Caco-2 (cell line): ENCODE measurements at places on chromosomes 11 and 22. TPM values are rescaled to one million over a fixed set of nuclear protein-coding genes. Genes with fewer than 3 reads are reported as not detected.

CCDC134 gene
- 24.3 and 24.8 TPM in 2 replicates for total RNA-seq

OR4A16 gene
- not detected in 2 replicates for total RNA-seq

DNA sequence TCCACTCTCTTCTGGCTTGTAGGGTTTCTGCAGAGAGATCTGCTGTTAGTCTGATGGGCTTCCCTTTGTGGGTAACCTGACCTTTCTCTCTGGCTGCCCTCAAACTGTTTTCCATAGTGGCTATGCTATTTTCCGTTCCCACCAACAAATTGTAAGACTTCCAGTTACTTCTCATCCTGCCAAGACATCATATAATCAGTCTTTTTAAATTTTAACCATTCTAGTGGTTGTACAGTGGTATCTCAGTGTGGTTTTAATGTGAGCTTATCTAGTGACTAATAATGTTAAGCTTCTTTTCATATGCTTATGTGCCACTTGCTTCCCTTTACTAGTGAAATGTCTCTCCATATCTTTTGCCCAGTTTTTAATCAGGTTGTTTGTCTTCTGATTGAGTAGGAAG lies 13.6 kb upstream of the TRIM29 start:
- DNase-seq: no peak

MMP12 gene
- not detected in 2 replicates for total RNA-seq

MADD gene
- total RNA-seq: 63.8 and 65.9 TPM in 2 replicates

KDM4E gene
- total RNA-seq: not detected in 2 replicates

DNA sequence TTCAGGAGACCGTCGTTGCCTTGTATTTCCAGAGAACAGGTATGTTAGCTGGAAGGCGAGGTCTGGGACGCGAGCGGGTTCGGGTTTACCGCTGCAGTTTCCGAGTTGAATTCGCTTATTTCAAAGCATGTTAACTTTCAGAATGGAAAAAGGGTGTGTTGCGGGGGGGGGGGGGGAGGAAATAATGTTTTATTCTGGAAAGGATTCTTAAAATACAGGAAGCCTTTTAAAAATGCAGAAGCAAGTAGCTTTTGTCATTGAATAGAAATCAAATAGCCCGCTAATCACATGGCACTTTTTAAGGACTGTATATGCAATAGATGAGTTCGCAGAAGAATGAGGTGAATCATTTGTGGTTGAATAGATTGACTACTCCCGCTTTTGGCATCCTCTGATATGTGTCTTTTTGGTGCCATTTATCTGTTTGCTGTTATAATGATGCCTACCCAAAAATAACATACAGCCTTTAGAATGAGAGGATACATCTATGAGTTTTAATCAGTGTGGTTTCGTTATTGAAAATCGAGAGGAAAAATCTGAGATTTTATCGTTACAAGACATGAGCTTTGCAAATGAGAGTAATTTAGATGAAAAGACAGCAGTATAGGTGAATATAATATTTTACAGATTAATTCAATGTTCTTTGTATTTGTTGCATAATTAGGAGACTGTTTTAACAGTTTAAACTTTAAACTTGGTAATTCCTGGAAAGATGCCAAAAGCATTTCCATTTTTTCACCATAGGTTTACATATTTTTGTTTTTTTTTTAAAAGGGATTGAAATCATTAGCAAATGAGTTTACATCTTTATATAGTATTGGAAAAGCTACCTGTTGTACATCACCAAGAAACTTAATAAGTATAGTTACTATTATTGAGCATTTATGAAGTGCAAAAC lies 1.7 kb downstream of the PDE3B start:
- DNase-seq: no peak

LRRC75B gene
- 18.6 and 20.4 TPM in 2 replicates for total RNA-seq

GRCh38 chr11:2443881-2444820 lies at the start of gene TRPM5:
TSS of gene TRPM5 (minus strand) at chr11:2444514. CDS start at chr11:2423036, 21,478 bp downstream.
- no peak for DNase-seq

DNA sequence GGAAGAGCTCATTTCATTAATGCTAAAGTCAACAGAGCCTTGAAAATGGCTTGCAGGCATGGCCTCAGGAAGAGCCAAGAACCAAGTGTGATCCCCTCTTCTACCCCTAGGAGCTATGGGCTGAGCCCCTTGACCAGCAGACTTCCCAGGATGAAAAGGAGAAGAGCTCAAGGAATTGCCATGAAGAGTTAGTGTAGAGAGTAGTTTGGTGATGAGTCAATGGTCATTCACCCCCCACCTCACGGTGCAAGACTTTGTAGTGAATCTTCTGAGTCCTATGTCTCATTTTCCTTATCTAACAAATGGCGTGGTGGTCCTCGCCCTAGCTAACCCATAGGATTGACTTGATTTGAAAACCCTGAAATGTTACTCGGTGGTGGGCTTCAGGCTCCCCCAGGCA lies 422.4 kb upstream of the CADM1 start:
- no peak for DNase-seq

DNA sequence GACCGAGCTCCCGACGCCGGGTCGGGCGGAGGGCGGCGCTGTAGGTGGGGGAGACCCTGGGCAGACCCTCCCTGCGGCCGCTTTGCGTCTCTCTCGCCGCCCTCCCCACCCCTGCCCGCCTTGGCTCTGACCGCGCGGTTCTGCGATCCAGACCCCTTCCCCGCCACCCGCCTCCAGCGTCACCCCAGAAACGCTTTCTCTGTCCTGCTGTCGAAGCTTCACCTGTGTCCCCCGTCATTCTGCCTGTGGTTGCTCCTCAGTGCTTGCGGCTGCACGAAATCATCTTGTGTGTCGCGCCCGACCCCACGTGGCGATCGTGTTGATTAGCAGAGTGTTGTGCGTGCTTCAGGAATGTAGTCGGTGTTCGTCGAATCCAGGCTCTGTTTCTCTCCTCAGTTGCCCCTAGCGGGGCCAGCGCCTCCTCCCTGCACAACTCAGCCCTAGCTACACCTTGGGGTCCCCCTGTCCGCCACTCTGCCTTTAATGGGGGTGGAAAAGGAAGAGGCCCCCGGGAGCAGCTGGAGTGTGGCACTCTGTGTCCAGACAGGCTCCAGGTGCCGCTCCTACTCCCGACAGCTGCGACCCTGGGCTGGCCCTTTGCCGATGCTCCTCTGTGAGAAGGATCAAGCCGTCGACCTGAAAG lies 851 bp downstream of the PTDSS2 start:
- peak; percentile 84 for DNase-seq

YAP1 gene
- total RNA-seq: 207 and 227 TPM in 2 replicates

FOSL1 gene
- 2.7 and 3.9 TPM in 2 replicates for total RNA-seq

DNA sequence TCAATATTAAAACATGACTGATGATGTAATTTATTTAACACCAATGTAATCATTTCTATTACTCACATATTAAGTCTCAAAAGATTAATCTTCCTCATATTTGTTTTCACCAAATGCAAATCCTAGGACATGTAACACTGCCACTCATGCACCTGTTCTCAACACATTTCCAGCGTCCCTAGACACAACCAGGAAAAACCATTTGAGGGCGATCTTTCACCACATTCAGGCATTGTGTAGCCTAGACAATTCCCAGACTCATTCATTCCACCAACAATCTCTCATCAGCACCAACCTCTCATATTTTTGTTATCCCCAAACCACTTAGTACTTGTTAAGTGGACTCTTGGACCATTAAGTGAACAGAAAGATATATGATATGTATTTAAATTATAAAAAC lies 66.1 kb downstream of the SLC36A4 start:
- DNase-seq: no peak

DNA sequence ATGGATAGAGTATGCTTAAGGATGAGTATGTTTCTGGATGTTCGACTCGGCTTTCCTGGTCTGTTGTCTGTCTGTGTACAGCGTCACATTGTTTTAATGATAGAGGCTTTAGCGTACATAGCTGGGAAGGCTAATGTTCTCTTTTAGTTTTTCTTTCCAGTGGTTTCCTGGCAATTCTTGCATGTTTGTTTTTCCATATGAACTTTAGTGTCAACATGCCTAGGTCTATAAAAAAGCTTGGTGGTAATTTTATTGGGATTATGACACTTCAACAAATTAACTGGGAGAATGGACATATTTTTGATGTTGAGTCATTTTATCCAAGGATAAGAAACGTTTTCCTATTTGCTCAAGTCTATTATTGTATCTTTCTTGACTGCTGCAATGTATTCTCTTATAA lies 17.6 kb downstream of the F2 start:
- DNase-seq: no peak

DNA sequence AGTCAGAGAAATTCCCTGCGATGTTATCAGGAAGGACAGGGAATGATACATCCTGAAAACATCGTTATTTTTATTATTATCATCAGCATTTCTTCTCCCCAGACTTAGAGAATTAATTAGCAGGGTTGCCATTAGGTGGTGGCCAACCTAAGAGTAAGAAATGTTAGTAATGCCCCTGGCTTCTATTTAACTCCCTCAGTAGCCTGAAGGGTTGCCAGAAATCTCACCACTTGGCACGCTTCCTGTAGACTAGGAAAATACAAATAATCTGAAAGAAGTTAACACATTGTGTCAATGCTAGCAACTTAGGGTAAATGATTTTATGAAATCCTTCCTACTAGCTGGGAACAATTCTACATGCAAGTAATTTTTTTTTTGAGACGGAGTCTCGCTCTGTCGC lies 45.5 kb downstream of the ENDOD1 start:
- DNase-seq: no peak

- no peak for DNase-seq
These were observed 66.3 kb downstream of the PRDM11 start for GRCh38 chr11:45212566-45213315.

GRCh38 chr11:75383246-75383645 lies 16.1 kb upstream of the RPS3 start:
- no peak for DNase-seq

MAJIN gene
- not detected in 2 replicates for total RNA-seq

DNA sequence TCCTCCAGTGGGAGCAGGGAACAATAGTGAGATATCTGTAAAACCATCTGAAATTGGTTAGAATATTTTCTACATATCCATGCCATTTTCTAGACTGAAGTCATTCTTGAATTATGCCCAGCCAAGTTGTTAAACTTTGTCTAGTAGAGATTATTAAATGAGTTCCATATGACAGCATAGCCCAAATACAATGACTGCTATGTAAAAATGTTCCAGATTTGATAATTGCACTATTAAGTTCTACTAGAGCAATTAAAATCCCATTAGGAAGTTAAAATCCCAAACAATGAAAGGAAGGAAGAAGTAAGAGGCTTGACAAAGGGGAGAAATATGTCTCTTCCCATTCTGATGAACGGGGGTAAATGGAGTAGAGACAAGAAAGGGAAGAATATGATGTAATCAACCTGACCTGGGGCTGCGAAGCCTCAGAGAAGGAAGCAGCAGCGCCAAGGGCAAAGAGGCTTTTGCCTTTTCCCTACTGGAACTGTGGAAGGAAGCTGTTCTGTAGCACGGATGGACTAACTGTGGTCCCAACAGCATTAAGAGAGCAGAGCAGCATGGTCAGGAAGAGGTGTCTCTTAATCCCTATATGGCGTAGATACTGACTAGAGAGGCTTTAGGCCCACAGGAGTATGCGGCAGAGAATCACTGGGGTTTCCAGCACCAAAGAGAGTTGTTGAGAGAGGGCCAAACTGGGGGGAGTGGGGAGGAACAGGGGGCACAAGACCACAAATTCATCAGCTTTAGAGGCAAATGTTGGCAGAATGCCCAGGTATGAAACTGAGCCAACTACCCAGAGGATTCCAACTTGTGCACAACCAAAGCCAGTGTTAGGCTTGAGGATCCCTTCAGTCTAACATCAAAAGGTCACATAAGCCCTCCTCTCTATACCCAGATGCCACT lies 26.7 kb downstream of the RRP8 start:
- DNase-seq: no peak

DNA sequence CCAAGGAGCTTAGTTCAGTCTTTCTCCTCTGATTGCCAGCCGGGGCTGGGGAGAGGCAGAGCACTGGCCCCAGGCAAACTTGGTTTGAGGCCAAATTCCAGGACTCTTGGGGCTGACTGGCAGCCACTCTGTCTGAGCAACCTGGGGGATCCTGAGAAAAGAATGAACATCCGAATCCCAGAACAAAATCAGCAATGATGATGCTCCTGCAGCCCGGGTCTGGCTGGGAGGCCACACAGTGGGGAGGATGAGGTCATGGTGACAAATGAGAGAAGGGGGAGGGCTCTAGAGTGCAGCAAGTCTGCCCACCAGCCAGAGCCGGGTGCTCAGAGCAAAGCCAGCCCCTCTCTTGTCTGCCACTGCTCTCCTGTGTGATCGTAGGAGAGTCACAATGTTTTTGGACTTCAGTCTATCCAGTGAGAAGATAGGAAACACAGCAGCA lies 71.8 kb upstream of the PAX6 start:
- no peak for DNase-seq

- DNase-seq: no peak
These were observed 11.8 kb upstream of the CD59 start for GRCh38 chr11:33747979-33748378.

OR52N4 gene
- total RNA-seq: not detected in 2 replicates

GRCh38 chr22:38860283-38861169 lies 11.5 kb downstream of the CBX6 start:
- no peak for DNase-seq

GRCh38 chr11:37948258-37948657 lies 1350.2 kb upstream of the RAG2 start:
- DNase-seq: no peak

- no peak for DNase-seq
These were observed 15.9 kb downstream of the CYP2D6 start for GRCh38 chr22:42114721-42115120.

DNA sequence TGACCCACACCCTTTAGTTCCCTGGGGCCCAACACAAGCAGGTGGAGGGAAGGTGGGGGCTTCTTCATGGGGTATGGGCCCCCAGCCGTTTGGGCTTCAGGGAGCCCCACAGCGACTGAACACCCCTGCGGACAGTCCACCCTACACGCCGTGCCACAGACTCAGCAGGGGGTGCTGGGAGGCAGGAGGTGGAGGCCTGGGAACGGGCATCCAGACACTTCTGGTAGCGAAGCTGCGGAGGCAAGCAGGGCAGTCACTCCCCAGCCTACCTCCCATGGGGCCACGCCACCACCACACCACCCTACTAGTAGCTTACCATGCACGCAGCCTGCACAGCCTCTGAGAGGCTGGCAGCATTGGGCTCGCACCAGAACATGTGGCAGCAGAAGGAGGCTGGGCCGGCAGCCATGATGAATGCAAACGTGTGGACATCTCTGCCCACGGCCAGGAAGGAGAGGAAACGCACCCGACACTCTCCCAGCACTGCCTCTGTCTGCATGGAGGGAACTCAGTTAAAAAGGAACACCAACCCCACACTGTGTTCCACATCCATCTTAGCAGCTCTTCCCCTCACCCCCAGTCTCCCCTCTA lies 5.3 kb downstream of the SMPD1 start:
- no peak for DNase-seq

DNA sequence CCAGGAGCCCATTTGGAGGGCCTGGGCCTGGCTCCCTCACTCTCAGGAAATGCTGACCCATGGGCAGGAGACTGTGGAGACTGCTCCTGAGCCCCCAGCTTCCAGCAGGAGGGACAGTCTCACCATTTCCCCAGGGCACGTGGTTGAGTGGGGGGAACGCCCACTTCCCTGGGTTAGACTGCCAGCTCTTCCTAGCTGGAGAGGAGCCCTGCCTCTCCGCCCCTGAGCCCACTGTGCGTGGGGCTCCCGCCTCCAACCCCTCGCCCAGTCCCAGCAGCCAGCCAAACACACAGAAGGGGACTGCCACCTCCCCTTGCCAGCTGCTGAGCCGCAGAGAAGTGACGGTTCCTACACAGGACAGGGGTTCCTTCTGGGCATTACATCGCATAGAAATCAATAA lies 37.1 kb downstream of the CDKN1C start:
- no peak for DNase-seq
